Calu3 (cell line): ENCODE measurements at places on chromosomes 3 and 15.

GRCh38 chr3:123807820-123808219, 76.3 kb downstream of the MYLK start:
- DNase-seq: no peak

GRCh38 chr3:72301779-72302178, 516.8 kb upstream of the PROK2 start:
- no peak for DNase-seq

DNA sequence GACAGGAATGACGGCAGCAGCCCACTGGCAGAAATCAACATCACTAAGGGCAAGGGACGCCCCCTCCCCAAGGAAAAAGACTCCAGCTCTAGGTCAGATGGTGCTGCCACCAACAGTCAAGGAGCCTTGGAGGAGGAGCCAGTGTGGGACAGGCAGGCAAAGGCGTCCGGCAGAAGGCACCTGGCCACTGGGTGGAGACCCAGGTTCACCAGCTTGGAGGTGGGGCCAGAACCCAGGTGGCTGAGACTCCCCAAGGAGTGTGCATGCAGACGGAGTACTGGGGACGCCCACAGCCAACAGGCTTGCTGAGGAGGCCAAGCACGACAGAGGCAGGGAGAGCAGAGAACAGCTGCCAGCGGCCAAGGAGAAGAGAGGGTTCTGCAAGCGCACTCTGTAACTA, 35.2 kb downstream of the PTPN23 start:
- no peak for DNase-seq

GRCh38 chr15:50911621-50912020, 3.1 kb downstream of the AP4E1 start:
- no peak for DNase-seq

- no peak for DNase-seq
Measured at GRCh38 chr3:16759227-16759903, 125.4 kb upstream of the PLCL2 start.

- DNase-seq: no peak
Measured at GRCh38 chr15:80684697-80685096, 10.4 kb upstream of the ABHD17C start.

DNA sequence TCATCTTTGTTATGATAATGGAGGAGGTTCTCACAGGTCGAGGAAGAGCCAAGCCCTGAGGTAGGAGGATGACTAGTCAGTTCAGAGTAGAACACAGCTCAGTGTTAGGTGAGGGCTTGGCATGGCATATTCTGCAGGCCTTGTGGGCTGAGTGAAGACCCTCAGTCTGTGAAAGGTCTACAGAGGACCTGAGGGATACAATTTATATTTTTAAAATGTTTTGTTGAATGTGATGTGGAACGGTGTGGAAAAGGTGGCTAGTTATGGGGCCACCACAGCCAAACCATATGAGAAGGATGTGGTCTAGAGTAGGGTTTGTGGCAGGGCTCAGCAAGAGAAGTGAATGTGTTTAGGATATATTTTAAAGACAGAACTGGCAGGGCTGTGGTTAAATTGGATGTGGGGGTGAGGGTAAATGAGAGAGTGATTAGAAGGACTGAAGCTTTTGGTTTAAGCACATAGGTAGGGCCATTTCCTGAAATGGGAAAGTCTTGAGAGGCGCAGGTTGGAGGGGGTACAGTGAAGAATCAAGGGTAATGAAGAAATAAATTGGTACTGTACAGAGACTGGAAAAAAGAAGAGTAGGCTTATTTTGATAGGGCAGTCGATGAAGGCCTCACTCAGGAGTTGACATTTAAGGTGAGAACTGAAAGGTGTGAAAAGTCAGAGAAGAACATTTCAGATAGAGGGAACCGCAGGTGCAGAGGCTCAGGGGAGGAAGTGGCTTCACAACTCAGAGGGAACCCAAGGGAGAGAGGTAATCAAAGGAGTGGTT, 60.5 kb downstream of the SPTSSB start:
- DNase-seq: no peak

DNA sequence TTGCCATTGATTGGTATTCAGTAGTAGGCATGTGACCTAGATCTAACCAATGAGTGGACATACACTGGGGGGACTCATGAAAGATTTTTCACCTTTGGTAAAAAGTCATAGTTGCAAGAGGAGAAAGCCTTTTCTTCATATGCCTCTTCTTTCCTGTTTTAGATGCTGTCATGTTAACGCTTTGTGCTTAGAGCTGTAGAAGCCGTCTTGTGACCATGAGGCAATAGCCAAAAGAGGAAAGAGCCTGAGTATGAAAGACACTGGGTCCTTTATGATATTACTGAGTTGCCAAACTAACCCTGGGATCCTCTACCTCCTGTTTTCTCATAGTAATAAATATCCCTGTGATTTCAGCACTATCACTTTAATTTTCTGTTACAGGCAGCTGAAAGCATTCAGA, 396.0 kb downstream of the FHIT start:
- DNase-seq: no peak

DNA sequence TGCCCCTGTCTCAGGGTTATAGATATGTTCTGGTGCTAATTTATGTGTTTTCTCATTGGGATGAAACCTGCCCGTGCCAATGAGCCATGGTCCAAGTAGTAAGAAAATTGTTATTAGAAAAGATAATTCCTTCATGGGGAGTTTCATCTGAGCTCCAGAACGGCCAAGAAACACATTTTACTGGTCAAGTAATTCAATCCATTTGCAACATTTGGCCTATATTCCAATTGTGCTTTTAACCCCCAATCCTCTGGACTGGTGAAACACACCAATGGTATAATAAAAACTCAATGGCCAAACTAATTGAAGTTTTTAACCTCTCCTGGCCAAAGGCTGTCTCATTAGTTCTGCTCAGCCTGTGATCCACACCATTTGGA, 53.7 kb upstream of the XCR1 start:
- no peak for DNase-seq

DNA sequence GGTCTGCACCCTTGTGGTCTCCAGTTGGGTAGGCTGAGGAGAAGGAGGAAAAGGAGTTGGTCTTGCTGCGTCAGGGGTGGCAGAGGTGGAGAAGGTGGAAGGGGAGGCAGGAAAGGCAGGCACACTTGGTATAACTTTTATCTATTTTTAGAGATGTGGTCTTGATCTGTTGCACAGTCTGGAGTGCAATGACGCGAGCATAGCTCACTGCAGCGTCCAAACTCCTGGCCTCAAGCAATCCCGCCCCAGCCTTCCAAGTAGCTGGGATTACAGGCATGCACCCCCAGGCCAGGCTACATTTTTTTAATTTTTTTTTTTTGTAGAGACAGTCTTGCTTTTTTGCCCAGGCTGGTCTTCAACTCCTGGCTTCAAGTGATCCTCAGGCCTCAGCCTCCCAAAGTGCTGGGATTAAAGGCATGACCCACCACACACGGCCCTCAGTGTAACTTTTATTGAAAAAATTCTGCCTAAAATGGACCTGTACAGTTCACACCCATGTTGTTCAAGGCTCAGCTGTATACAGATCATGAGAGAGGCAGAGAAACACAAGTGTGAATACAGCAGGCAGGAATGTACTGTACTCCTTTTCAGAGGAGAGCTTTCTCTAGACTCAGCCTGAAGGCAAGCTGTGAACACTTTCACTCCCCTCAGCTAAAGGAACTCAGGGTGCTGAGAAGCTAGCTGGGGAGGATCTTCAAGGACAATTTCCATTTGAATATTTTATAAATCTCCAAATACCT, 2.1 kb upstream of the RHOV start:
- no peak for DNase-seq

- DNase-seq: no peak
Measured at GRCh38 chr3:153210660-153211059, 48.6 kb downstream of the RAP2B start.

GRCh38 chr15:53448232-53449015, 311.0 kb downstream of the WDR72 start:
- DNase-seq: no peak

- no peak for DNase-seq
Measured at GRCh38 chr3:189330066-189330465, 158.3 kb downstream of the TPRG1 start.

GRCh38 chr15:78232951-78233350, 1.4 kb downstream of the ACSBG1 start:
- DNase-seq: no peak

DNA sequence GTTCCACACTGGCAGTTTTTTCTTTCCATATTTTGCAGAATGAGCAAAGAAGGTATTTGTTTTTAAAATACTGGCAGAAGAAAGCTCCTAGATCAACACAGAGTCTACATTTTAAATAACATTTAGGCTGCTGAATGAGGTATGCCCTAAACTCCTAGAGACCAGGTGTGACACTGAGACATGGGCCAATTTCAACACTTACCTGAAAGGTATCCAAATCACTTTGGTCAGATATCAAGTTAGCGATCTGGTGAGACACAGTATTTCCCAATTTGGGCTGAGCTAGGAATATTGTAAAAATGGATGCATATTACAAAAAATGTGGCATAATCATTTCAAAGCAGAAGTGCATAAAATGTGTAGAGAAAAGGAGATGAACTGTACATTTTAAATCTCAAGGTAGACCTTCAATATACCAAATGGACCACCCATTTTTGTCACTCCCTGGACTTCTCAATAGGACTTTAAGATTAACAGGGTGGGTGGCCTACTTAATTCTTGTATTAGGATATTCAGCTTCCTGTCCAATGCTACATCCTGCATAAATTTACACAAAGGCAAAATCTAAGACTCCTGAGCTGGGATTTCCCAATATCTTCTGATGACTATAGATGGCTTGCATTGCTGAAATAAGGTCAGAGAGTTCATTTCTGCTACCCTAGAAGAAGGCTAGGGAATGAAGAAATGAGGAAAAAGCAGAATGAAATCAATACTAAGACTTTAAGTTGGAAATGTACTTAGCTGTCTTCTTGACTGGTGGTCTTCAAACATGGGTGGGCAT, 487.8 kb downstream of the FOXP1 start:
- DNase-seq: no peak

DNA sequence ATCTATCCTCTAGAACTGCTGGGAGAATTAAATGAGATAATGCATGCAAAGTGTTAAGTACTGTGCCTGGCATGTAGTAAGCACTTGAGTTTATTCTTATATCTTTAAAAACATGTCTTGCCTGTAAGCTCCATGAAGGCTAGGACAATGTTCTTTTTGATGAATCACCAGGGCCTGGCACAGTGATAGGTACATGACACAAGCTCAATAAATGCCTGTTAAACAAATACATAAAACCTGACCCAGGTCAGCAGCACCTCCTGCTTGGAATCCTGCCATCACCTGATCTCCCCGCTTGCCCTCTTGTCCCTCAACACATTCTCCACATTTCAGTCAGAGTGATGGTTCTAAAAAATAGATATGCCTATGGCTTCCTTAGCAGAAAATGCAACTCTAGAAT, 186.8 kb downstream of the CHST2 start:
- DNase-seq: peak; percentile 56

- DNase-seq: no peak
Measured at GRCh38 chr3:26106228-26106627, 316.3 kb downstream of the OXSM start.

- DNase-seq: no peak
Measured at GRCh38 chr3:190996181-190996775, 133.8 kb upstream of the GMNC start.

- DNase-seq: no peak
Measured at GRCh38 chr15:90930861-90931574, 1.3 kb downstream of the HDDC3 start.

DNA sequence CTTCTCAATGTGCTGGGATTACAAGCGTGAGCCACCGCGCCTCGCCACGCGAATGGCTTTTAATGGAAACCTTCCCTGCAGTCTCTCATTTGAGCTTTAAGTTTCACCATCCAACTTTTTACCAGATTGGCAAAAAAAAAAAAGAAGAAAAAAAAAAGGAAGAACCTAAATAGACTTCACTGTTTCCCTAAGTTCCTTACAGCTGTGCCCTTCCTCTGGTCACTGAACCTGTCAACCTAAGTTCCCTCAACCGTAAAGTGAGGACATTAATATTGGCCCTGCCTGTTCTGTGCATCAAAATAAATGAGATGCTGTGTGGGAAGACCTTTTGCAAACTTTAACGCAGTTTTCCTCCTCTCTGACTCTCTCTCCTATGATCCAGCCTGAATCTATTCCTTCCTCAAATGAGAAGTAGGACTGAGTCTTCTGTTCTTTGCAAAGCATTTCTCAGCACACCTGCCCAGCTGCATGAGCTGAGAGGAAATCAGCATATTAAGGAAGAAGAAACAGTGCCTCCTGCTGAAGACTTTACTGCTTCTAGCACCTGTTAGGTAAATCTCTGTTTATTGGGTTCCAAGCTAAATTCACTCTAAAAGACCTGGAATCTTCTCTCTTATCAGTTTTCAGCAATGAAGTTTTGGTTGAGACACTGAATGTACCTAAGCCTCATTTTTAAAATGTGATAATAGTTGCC, 99.6 kb upstream of the ETV5 start:
- DNase-seq: no peak
